GM12892 (cell line): ENCODE measurements at places on chromosomes 7 and 10.

DNA sequence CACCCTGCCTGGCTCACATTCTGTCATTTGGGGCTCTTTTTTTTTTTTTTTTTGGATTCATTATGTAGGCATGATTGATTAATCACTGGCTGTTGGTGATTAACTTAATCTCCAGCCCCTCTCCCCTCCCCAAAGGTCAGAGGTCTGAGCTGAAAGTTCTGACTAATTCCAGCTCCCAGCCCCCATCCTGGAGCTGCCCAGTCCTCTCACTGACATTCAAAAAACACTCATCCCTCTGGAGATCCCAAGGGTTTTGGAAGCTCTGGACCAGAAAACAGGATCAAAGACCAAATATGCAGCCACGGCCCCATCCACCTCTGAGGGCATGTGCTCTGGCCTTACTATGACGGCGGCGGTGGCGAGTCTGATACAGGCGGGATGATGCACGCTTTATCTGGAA is 53.8 kb downstream of the RBM17 start:
- no peak for DNase-seq

DNA sequence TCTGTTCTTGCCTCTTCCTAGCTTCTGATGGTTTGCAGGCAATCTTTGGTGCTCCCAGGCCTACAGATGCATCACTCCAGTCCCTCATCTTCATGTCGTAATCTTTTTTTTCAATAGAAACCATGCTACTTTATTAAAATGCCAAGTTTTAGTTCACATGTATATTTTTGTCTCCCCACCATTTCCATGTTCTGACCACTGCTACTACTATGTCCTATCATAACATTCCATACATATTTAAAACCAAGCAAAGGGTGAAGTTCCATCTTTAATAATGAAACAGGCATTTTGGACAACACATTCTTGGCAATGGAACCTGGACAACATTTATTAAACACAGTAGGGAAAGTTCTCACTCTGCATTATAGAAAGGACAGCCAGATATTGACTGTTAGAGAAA is 58.8 kb downstream of the ZNF518A start:
- DNase-seq = no peak

GRCh38 chr10:112526139-112526538 is 79.1 kb downstream of the VTI1A start:
- DNase-seq = no peak

DNA sequence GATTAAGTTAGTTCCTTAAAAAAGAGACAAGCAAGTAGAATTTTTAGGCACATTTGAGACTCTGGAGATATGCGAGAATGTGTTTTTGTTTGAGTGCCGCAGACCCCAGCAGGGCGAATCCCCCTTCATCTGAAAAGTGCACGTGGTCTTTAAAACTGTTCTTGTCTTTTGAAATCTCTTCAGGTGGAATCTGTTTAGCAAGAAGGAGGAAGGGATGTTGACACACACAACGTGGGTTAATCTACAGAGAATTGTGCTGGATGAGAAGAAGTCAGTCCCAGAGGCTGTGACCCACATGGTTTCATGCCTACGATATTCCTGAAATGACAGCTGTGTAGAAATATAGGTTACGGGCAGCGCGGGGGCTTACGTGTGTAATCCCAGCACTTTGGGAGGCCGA is 27.1 kb upstream of the ZFAND2A start:
- DNase-seq = no peak

- DNase-seq = no peak
Measured at GRCh38 chr7:142461437-142461836, 203.6 kb upstream of the PRSS58 start.

- no peak for DNase-seq
Measured at GRCh38 chr10:94521276-94522250, 24.0 kb upstream of the HELLS start.

GRCh38 chr7:30102281-30102680 is 32.5 kb upstream of the MTURN start:
- DNase-seq = no peak

DNA sequence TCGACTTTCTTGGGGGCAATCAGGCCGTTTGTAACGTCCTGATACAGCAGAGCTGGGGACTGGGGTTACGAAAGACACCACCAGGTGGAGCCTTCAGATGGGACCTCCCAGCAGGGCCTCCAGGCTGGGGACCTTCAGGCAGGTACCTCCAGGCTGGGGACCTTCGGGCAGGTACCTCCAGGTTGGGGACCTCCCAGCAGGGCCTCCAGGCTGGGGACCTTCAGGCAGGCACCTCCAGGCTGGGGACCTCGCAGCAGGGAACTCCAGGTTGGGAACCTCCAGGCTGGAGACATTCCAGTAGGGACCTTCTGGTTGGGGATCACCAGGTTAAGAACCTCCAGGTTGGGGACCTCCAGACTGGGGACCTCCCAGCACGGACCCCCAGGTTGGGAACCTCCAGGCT is 23.5 kb upstream of the GPR146 start:
- no peak for DNase-seq

GRCh38 chr7:40780460-40780859 is 645.7 kb downstream of the SUGCT start:
- DNase-seq = no peak

GRCh38 chr10:12791728-12792127 is 209.8 kb downstream of the CCDC3 start:
- DNase-seq = no peak

GRCh38 chr10:130973127-130973839 is 338.2 kb downstream of the TCERG1L start:
- DNase-seq = no peak

- DNase-seq = no peak
Measured at GRCh38 chr10:104130041-104130440, 8.1 kb downstream of the SFR1 start.

DNA sequence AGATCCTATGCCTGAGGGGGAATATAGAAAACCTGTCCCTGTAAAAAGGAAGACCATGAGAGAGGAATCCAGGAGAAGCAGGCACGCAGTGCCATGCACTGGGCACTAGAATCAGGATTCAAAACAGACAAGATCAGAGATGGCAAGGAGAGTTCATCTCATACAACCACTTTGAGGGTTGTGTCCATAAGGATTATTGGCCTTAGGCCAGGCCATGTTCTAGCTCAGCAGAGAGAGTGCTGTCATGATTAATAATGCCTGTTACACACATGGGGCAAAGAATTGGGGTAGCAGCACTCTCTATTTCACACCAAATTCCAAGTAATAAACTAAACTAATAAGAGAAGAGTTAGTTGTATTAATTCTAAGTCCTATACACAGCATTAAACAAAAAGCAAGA is 29.1 kb downstream of the EZH2 start:
- no peak for DNase-seq

DNA sequence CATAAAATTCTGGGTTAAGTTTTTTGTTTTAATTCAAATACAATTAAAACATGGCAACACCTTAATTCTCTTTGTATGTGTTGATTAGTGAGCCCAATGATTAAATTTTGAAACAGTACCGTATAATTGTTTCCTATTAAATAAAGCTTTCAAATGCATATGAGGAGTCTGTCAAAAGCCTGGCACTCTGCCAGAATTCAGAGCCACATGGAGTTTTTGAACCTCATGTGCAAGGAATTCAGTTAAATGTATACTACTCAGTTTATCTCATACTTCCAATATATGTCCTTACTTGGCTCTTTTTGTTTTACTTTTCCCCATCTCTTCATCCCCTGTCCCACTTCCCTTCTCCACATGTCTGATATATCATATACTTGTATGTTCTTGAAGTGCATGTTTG is 165.6 kb upstream of the FAM3C start:
- no peak for DNase-seq

- no peak for DNase-seq
Measured at GRCh38 chr7:146002008-146002407, 114.6 kb upstream of the CNTNAP2 start.

GRCh38 chr10:72335394-72336258 is 19.1 kb downstream of the DNAJB12 start:
- DNase-seq = no peak

DNA sequence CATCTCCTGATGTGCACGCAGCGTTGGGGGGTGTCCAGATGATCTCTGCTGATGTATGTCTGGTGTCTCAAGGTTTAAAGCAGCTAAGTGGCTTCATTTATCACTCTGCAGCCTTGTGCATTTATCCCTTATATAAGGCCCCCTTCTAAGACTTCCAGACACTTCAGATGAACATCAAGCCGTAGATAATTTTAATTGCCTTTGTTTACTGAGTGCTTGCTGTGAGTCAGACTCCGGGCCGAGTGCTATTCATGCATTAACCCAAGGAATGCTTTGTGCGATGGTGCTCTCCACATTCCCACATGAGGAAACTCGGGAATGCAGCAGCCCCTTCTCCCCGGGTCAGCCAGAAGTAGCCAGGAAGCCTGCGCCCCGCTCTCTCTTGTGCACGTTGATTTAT is 328.6 kb upstream of the COBL start:
- no peak for DNase-seq

- no peak for DNase-seq
Measured at GRCh38 chr7:106890952-106891351, 25.9 kb downstream of the PIK3CG start.

DNA sequence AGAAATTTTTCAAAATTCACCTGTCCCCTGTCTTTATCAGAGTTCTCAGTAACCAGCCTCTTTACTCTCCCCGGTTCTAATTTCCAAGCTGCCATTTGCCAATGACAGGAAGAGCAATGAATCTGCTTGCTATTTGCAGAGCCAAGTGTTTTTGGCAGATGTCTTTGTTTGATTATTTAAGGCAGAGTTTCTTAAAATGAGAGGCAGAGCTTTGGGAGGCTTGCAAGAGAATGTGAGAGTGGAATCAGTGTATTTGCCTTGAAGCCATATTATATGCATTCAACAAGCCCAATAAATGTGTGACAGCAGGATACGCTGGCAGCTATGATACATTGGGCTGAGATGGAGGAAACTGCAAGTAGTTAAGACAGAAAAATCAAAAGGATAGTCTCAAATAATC is 196.5 kb downstream of the PHF14 start:
- no peak for DNase-seq

GRCh38 chr10:112141292-112141691 is 42.3 kb downstream of the GPAM start:
- DNase-seq = no peak

DNA sequence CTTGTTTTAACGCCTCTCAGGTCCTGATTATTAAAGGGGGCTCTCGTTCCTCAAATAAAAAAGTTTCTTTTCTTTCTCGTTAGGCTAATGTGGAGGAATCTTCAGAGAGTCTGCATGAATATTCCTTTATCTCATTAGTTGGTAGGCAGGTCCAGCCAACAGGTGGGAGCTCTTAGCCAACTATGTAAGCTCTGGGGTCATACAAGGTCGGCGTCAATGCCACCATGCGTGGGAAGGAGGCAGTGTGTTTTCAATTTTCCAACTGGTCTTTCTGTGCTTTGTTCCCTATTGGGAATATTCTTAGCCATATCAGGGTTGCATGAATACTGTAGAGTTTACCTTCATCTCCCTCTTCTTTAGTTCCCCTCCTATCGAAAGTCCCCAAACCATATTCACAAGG is 118.5 kb upstream of the SVIL start:
- DNase-seq = no peak

DNA sequence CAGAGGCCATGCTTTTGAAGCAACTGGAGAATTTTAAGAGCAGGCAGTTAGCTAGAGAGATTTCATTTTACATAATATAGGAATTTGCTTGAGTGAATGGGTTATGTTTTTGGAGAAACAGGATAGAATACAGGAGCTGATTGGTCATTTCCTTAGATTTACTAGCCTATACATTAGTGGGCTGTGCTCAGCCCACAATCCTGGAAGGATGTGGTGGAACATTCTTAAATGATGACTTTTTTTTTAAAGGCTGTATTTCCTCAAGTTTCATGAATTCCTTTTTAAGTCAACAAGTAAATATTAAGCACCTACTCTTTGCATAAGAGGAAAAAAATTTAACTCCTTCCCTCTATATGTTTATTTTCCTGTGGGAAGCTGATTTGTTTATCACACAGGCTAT is 314.4 kb upstream of the BMPER start:
- no peak for DNase-seq

DNA sequence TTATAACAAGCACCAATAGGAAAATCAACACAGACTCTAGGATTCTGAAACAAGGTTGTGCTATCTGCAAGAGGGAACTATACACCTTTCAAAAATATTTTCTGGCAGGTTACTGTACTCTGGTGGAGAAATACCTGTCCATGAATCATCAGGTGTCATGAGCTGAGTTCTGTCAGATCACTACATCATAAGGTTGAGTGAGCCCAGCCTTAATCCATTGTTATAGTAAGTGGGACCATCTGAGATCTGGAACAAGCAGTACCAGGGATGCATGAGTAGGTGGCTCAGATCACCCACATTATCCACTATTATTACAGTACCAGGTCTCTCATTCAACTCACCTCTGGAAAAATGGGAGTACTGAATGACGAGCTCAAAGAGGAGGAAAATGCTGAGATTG is 212.4 kb downstream of the DGKI start:
- DNase-seq = no peak

- DNase-seq = no peak
Measured at GRCh38 chr7:112225006-112225405, 18.5 kb downstream of the ZNF277 start.

- no peak for DNase-seq
Measured at GRCh38 chr10:106571192-106571946, 593.1 kb downstream of the SORCS1 start.

DNA sequence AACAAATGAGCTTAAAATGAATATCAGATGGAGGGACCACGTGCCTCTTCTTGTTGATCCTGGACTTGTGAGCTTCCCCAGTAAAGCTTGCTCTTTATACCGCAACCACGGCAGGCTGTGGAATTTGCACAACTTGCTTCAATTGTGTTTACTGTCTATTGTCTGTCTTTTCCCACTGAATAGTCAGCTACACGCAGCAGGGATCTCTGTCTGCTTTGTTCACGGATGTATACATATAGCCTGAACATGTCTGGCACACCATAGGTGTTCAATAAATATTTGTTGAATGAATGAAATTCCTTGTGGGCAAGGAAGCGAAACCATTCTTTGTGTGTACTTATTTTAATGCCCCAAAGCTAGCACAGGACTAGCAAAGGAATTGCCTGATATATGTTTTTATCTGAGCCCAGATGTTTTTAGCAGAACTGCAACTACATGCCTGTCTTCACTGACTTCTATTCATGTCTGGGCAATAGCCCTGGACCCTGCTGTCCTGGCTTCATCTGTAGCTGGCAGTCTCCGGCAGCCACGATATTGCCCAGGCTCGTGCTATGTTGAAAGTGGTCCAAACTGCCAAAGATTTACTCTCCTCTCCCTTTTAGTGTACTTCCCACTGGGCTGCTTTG is 29.9 kb upstream of the IFRD1 start:
- DNase-seq = no peak

- no peak for DNase-seq
Measured at GRCh38 chr10:70832221-70832620, 16.5 kb downstream of the SGPL1 start.

- no peak for DNase-seq
Measured at GRCh38 chr7:148607151-148607661, 16.6 kb downstream of the C7orf33 start.

GRCh38 chr10:33132626-33133025 is 174.6 kb upstream of the ITGB1 start:
- no peak for DNase-seq

DNA sequence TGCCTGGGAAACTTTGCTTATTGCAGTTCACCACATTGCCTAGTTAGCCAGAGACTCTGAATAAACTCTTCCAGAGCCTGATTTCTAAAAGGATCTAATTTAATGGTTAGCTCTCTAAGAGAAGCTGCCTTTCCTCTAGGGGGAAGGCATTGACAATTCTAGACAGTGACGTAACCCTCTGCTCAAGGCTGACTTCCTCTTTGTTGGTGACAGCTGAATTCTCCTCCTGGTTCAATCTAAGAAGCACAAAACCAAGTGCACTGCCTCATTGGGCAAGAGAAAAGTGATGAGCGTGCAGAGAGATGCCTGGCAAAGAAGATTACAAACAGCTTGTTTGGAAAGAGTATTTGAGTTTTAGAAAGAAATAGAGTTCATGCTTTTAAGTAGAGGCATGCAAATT is 102.7 kb downstream of the MACC1 start:
- DNase-seq = no peak
